NCI-H774 (cell line): ENCODE measurements at places on chromosomes 6 and 20.

DNA sequence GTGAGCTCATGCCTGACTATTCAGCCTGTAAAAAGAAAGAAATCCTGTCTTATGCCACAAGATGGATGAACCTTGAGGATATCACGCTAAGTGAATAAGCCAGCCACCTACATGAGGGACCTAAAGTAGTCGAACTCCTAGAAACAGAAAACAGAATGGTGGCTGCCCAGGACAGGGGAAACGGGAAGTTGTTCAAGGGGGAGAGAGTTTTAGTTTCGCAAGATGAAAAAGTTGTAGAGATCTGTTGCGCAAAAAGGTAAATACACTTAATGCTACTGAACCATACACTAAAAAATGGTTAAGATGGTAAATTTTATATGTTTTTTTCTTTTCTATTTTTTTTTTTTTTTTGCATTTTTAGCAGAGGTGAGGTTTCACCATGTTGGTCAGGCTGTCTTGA is 74.1 kb upstream of the RALY start:
- no peak for DNase-seq

DNA sequence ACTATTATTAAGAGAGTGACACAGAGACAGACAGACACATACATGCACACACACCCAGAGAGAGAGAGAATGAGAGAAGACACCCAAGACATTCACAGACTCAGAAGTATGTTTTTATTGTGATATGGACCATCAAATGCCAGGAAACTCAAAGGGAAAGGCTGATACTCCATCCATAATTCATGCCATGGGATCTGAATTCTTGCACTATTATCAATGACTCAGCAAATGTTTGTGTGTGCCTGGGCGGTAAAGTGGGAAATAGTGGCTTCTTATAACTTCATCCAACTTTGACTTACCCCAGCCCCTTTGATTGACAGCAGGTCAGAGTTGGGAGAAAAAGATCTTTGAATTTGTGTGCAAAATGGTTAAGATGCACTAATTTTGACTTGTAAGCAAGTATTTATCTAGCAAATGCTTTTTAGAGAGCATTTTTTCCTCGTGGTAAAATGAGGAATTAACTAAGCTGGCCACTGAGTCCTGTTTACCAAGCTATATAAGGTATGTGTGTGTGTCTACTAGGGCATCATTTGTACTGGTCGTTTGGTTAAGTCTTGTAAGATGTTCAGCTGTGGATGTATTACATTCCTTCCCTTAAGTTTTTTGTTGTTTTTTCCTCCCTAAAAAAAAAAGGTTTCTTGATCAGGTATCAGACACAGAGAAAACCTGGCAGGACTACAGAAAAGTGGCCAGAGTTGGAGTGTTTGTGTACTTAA is 3.0 kb upstream of the CCN2 start:
- no peak for DNase-seq

DNA sequence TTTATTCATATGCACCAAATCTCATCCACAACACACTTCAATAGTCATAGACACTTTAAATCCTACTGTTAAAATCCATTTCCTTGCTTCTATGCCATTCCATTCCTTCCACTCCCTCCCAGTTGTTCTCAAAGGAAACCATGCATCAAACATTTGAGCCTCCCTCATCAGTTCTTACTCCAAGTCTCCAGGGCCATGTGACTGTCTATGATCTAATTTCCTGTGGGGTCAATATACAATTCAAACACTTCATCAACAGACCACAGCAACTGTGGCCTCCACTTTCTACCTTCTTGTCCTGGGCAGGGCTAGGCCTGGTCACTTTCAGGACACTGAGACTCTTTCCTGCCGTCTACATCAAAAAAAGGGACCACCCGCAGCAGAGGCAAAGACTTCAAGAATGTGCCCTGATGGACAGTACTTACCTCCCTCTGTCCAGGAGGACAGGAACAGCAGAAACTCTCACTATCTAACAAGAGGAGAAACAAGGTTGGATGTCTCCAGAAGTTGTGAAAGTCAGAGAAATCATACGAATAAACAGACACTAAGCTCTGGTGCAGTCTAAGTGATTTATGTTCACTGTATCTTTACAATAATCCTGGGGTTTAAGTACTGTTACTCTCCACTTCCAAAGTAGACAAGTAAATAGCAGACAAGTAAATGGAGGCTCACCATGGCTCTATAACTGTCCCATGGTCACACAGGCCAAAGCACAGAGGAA is 160.2 kb downstream of the QRSL1 start:
- DNase-seq, result no peak

- no peak for DNase-seq
Observed at GRCh38 chr6:75563032-75563431, 38.6 kb upstream of the SENP6 start.

GRCh38 chr6:83536034-83536646 is 23.8 kb downstream of the PRSS35 start:
- no peak for DNase-seq

- no peak for DNase-seq
Observed at GRCh38 chr6:37779902-37780628, 39.5 kb upstream of the ZFAND3 start.

GRCh38 chr20:43066125-43066524 is 123.6 kb downstream of the PTPRT start:
- DNase-seq, result no peak

DNA sequence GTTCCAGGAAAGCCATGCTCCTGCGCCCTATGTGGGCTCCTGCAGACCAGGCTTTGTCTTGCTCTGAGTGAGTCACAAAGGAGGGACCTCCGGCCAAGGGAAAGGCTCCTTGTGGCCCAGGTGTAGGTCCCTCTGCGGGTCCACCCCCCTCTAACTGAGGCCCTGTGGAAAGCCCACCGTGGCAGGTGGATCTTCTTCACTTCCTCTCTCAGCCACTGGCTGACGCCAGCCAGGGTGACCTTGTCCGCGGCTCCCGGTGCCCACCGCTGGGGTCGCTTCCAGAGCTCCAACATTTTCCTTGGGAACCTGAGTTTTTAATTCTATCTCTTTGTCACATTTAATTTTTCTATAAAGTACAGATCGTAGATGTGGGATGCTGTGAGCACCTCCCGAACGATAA is 54.1 kb downstream of the SMOC2 start:
- DNase-seq, result no peak

DNA sequence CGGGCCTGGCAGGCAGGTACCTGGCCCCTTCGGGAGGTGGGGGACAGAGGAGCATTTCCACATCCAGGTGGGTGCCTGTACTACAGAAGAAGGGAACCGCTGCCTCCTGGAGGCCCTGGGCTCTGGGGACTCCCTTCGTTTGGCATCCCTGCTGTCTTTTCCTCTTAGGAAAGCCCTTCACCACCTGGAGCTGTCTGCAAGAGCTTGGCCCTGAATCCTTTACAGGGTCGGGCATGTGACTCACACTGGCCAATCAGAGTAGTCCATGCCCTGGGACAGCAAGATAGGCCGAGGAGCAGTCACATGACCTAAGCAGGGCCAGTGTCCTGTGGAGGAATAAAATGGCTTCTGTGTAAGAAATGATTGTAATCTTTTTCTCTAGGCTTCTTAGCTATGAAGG is 224.9 kb downstream of the ANKRD60 start:
- no peak for DNase-seq

DNA sequence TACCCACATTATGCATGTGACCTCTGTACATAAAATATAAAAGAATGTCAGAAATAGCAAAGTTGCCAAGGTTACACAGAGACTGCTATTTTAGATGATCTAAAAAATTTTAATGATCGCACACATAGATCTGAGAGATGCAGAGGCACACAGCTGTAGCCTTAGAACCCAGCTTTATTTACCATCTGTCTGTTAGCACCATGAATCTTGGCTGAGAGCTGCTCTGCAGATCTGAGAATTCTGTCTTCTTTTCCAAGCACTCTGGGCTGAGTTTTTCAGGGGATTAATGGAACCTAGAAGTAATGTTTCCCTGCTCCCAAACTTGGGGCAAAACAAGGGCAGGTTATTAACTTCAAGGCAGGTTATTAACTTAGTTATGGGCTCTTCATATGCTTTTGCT is 248.7 kb upstream of the JAG1 start:
- DNase-seq, result no peak
